ENCODE measurements at places on chromosomes 5 and 9. TPM values are rescaled to one million over a fixed set of nuclear protein-coding genes. Genes with fewer than 3 reads are reported as not detected.

PRR7 gene
- 10.0 TPM for total RNA-seq

GPR21 gene
- total RNA-seq, result 0.40 TPM

PALM2AKAP2 gene
- not detected for total RNA-seq

GBGT1 gene
- 4.5 TPM for total RNA-seq

GPBP1 gene
- total RNA-seq, result 112 TPM

TAF11L13 gene
- total RNA-seq, result not detected

PHF2 gene
- 29.5 TPM for total RNA-seq

OR1B1 gene
- not detected for total RNA-seq

HTR1A gene
- not detected for total RNA-seq

MLANA gene
- total RNA-seq, result not detected

FYB1 gene
- 355 TPM for total RNA-seq

RECK gene
- total RNA-seq, result 8.8 TPM

EPB41L4B gene
- total RNA-seq, result not detected
